ENCODE measurements at places on chromosomes 16 and 17. TPM values are rescaled to one million over a fixed set of nuclear protein-coding genes. Genes with fewer than 3 reads are reported as not detected.

DNA sequence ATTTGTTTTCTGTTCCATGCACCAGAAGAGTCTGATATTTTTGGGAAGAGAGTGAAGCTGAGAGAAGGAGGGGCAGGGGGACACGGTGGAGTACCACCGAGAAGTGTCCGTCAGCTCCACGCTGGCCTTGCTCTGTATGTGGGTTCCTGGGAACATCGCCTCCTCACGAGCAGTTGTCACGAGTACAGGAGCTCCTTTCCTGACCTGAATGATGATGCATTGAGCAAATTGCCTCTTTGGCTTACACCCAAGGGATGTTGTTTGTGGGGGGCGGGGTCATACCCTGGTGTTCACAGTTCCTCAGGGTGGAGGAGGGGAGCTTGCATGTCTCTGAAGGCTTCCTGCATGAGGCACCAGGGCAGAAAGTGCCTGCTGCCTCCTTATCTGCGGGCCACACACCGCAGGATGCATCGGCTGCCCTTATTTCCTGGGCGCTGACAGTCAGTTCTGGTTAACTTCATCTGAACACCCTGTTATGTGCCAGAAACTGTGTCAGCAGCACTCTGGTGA is 36.2 kb downstream of the RGS9 start:
- peaks cover 2% of the 10 kb centered on the region for H3K27me3 ChIP-seq
- DNase-seq = peak; percentile 54
- no peaks in the 10 kb centered on the region for H3K36me3 ChIP-seq
- H3K4me3 ChIP-seq = no peak overlapping the region

- H3K27ac ChIP-seq = no peak overlapping the region
- no peak for DNase-seq
- H3K27me3 ChIP-seq = no peaks in the 10 kb centered on the region
- no peaks in the 10 kb centered on the region for H3K4me1 ChIP-seq
- H3K4me3 ChIP-seq = no peak overlapping the region
Observed at GRCh38 chr17:66726371-66726770, 108.5 kb upstream of the CACNG5 start.

DNA sequence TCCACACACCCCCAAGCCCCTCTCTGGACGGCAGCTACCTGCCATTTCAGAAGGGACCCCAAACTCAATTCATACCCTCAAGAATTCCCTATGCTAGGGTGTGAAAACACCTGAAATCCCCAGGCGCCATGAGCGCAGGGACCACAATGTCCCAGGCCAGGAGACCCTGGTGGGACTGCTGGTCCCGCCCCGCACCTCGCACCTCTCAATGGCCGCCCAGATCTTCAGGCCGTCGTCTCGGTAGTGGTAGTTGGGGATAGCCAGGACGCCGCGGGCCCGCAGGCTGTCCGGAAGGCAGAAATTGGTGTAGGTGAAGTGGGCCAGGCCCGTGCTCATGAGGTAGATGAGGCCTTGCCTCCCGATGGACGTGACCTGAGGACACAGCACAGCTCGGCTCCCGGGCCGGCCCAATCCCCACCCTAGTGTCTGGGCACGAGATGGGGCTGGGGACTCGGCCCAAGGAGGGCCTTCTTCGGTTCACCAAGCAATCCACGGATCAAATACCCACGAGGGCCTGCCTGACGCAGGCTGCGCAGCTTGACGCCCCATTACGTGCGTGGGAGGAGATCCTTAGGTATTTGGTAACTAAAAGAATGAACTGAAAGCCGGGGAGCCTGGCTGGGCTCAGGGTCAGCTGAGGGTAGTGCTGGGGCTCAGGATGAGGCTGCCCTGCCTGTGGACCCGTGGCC is 9.2 kb downstream of the ALOXE3 start:
- peaks cover 19% of the 10 kb centered on the region for H3K27me3 ChIP-seq
- H3K4me1 ChIP-seq = no peaks in the 10 kb centered on the region
- no peak overlapping the region for H3K27ac ChIP-seq
- H3K36me3 ChIP-seq = no peaks in the 10 kb centered on the region
- no peak overlapping the region for H3K4me3 ChIP-seq

GRCh38 chr17:49224198-49224996 is 6.2 kb downstream of the PHOSPHO1 start:
- peak overlapping the region; percentile 2 for H3K4me3 ChIP-seq
- no peak overlapping the region for H3K27ac ChIP-seq
- DNase-seq = no peak
- peaks cover 11% of the 10 kb centered on the region for H3K4me1 ChIP-seq
- H3K36me3 ChIP-seq = peaks cover 9% of the 10 kb centered on the region

DNA sequence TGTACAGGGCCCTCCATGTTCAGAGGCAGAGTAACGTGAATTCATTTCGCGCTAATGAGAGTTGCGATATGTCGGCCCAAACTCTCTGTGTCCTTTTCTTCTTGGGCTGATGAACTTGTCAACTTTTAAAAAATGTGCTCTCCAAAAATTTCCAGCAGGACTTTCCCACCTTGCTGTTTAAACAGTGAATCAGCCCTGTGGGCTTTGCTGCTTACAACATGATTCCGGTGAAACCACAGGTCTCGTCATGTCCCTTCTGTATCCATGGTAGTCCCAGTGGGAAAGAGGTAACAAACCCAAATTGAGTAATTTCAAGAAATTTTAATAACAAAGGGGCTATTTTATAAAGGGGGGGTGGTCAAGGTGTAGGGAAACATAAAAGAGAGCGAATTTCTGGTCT is 612.9 kb downstream of the MAF start:
- H3K4me1 ChIP-seq = no peaks in the 10 kb centered on the region
- H3K27ac ChIP-seq = no peak overlapping the region
- no peaks in the 10 kb centered on the region for H3K36me3 ChIP-seq
- H3K27me3 ChIP-seq = no peaks in the 10 kb centered on the region

DNA sequence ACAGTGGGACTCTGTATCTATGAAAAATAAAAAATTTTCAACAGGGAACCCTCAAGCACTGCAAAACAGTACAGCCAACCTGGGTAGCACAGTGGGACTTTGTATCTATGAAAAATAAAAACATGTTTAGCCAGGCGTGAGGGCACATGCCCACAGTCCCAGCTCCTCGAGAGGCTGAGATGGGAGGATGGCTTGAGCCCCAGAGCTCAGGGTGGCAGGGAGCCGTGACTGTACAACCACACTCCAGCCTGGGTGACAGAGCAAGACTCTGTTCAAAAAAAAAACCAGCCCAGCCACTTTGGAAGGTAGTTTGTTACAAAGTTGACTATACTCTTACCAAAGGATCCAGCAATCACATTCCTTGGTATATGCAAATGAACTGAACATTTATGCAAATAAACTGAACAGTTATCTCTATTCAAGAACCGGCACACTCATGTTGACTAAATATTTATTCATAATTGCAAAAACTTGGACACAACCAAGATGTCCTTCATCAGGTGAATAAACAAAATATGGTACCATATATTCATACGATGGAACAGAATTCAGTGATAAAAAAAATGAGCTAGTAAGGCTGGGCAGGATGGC is 5.2 kb downstream of the RPH3AL start:
- H3K27ac ChIP-seq = no peak overlapping the region
- H3K27me3 ChIP-seq = no peaks in the 10 kb centered on the region
- peaks cover 41% of the 10 kb centered on the region for H3K4me1 ChIP-seq
- no peak for DNase-seq

DNA sequence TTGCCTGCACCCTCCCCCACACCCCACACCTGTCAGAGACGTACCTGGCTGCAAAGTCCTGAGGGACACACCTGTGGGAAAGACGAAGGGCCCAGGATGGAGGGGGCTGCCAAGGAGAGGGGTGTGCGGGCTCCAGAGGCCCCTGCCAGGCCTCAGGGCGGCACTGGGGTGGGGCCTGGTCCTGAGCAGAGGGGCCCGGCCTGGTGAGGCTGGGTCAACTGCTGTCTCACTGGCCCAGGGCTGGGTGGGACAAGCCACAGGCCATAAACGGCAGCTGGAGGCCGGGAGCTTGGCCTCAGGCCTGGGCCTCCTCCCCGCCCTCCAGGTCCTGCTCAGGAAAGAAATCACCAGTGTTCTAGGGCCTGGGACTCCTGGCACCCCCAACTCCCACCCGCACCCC is 510 bp downstream of the TPSG1 start:
- H3K36me3 ChIP-seq = no peaks in the 10 kb centered on the region
- H3K4me3 ChIP-seq = no peak overlapping the region
- no peaks in the 10 kb centered on the region for H3K27me3 ChIP-seq
- DNase-seq = no peak
- no peak overlapping the region for H3K27ac ChIP-seq

TP53TG3B gene
- total RNA-seq = not detected

DNA sequence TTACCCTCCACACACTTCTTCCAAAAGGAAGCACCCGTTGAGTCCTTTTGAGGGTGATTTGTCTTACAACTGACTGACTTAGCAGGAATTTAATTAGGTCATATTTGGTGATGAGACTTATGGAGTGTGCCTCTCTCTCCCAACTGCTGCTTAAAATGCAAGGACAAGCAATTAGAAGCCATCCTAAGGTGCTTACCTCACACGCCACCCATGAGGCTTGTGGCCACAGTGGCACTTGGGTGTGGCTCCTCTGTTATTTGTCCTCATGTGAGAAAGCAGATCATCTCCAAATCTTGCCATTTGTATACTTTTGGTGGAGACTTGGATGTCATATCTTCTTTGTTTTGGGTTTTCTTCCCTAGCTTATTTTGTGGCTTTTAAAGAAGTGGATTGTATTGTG is 61.6 kb downstream of the WNT3 start:
- peaks cover 2% of the 10 kb centered on the region for H3K36me3 ChIP-seq
- no peaks in the 10 kb centered on the region for H3K27me3 ChIP-seq
- no peaks in the 10 kb centered on the region for H3K4me1 ChIP-seq
- no peak overlapping the region for H3K4me3 ChIP-seq
- H3K27ac ChIP-seq = no peak overlapping the region
- no peak for DNase-seq

- H3K4me3 ChIP-seq = no peak overlapping the region
- H3K27ac ChIP-seq = no peak overlapping the region
- no peak for DNase-seq
- H3K4me1 ChIP-seq = no peaks in the 10 kb centered on the region
- no peaks in the 10 kb centered on the region for H3K27me3 ChIP-seq
- no peaks in the 10 kb centered on the region for H3K36me3 ChIP-seq
Observed at GRCh38 chr16:12256921-12257320, 280.4 kb downstream of the SNX29 start.

DNA sequence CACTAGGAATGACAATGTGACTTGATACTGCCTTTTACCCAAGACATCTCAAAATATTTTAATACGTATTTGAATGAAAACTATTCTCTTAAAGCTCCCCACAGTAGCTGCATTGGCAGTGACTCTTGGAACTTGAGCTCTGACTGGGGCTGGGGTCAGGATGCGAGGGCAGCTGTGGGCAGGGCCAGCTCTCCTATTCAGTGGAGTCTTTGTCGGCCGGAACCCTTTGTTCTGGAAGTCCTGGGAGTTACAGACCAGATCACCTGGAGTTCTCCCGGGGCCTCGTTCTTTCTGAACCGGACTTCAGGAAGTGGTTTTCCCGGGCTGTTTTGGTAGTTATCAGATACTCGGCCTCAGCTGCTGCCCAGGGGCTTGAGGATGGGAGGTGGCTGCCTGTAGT is 84.9 kb downstream of the NPIPB11 start:
- DNase-seq = peak; percentile 33
- no peak overlapping the region for H3K27ac ChIP-seq
- H3K27me3 ChIP-seq = no peaks in the 10 kb centered on the region
- peaks cover 20% of the 10 kb centered on the region for H3K4me1 ChIP-seq

FBXL16 gene
- 0.22 TPM for total RNA-seq

- H3K36me3 ChIP-seq = no peaks in the 10 kb centered on the region
- no peak overlapping the region for H3K27ac ChIP-seq
- no peaks in the 10 kb centered on the region for H3K4me1 ChIP-seq
Observed at GRCh38 chr16:84379709-84380362, 11.5 kb downstream of the ATP2C2 start.

- no peak overlapping the region for H3K27ac ChIP-seq
- no peak overlapping the region for H3K4me3 ChIP-seq
- DNase-seq = no peak
- no peaks in the 10 kb centered on the region for H3K27me3 ChIP-seq
Observed at GRCh38 chr16:15690296-15690695, 40.3 kb downstream of the NDE1 start.

GRCh38 chr17:7414837-7415236 is 5.3 kb upstream of the SPEM1 start:
- H3K27ac ChIP-seq = no peak overlapping the region
- no peaks in the 10 kb centered on the region for H3K27me3 ChIP-seq
- H3K36me3 ChIP-seq = peaks cover 7% of the 10 kb centered on the region
- no peaks in the 10 kb centered on the region for H3K4me1 ChIP-seq

GRCh38 chr16:11636172-11636721 is 32.0 kb upstream of the SNN start:
- H3K36me3 ChIP-seq = no peaks in the 10 kb centered on the region
- DNase-seq = no peak
- peaks cover 2% of the 10 kb centered on the region for H3K27me3 ChIP-seq

DNA sequence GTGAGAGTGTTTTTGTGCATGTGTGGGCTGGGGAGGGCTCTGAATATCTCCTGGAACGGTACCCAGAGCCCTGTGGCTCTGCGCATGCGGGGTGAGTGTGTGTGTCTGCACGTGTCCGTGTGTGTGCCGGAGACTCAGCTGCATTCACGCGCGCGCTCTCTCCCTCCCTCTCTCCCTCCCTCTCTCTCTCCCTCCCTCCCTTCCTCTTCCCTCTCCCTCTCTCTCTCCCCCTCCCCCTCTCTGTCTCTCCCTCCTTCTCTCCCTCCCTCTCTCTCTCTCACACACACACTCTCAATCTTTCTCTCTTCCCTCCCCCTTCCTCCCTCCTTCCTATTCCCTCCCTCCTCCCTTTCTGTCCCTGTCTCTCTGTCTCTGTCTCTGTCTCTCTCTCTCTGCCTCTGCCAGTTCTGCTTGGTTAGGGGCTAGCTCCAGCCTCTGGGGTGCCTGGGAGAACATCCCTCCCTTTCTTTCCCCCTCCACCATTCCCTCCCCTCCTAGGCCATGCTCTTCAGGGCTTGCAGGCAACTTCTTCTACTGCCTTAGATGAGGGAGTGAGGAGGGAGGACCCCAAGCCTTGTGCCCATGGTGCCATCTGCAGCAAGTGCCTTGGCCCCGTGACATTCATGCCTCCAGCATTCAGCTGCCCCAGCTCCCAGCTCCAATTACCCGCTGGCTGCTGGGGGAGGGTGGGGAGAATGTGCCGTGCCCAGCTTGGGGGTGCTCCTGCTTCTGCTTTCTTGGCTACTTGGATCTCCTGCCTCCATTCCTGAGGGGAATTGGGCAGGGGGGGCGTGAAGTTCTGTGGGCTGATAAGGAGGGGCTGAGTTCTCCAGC is 6.4 kb downstream of the THRA start:
- DNase-seq = peak; percentile 75
- peaks cover 45% of the 10 kb centered on the region for H3K4me1 ChIP-seq
- no peak overlapping the region for H3K27ac ChIP-seq
- H3K4me3 ChIP-seq = no peak overlapping the region

- H3K36me3 ChIP-seq = peaks cover 46% of the 10 kb centered on the region
- peak; percentile 17 for DNase-seq
- H3K27me3 ChIP-seq = no peaks in the 10 kb centered on the region
Observed at GRCh38 chr17:50079334-50080095, 15.6 kb upstream of the PDK2 start.

DNA sequence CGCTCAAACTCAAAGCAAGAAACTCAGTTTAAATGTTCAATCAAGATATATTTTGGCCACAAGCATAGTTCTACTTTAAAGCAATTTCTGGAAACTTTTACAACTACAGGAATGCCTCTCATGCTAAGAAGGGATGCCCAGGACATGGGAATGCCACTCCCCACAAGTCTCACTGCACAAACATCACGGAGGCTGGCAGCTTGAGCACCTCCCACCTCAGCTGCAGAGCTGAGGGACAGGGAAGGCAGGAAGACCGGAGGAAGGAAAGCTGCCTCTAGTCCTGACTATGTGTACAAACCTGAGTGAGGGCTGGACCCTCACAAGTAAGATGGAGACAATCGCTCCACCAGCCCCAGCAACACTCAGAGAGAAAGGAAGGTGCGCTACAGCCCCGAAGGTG is 5.3 kb downstream of the AXIN1 start:
- H3K36me3 ChIP-seq = no peaks in the 10 kb centered on the region
- DNase-seq = no peak
- peaks cover 6% of the 10 kb centered on the region for H3K4me1 ChIP-seq
- no peak overlapping the region for H3K4me3 ChIP-seq

Data from endothelial cell of umbilical vein (primary cell).